Suppressor macrophage treated with lipopolysaccharide for 4 hours (primary cell): ENCODE measurements at places on chromosomes 12 and 14.
A peak's percentile ranks its signal among the peaks of the same experiment; 100 is the strongest.

- DNase-seq: peak; percentile 27
These were observed 65.3 kb downstream of the DENND5B start for GRCh38 chr12:31525496-31526157.

DNA sequence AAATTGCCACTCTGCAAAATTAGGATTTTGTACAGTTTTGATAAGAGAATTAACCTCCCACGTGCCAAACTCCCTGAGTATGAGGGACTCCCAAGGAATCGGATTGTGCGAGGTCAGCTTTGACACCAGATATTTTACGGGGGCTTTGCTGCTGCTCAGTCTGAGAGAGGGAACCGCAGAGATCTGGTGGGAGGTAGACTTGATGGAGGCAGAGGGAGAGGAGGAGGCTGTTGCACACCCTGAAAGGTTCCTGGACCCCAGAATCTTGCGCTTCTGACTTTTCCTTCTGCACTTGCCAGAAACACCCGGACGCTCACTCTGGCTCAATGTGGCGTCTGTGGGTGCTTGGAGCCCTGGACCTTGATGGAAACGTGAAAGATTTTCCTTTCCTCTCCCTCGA is 83.9 kb downstream of the PAPOLA start:
- no peak for DNase-seq

GRCh38 chr12:3455312-3455711 is 35.7 kb upstream of the PRMT8 start:
- DNase-seq: no peak

- no peak for DNase-seq
These were observed 512.4 kb downstream of the TMTC2 start for GRCh38 chr12:83199069-83199468.

- peak; percentile 30 for DNase-seq
These were observed 741 bp upstream of the CRIP2 start for GRCh38 chr14:105473677-105474482.

DNA sequence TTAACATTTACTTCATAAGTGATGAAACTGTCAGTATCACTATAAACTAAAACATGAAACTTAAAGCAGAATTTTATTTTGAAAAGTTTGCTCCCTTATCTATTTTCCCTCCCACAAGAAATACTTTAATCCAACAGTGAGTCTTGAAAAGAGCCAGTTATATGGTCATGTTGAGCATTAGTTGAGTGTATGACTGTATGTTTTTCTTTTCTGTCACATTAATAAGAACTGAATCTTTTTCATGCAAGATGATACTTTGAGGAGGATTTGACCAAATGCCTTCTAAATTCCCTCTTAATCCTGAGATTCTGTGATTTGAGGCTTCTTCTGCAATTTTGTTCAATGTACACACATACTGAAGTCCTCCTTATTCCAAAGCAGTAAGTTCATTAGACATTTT is 33.7 kb upstream of the YARS2 start:
- DNase-seq: no peak

GRCh38 chr14:96920820-96921219 is 123.6 kb downstream of the VRK1 start:
- no peak for DNase-seq

GRCh38 chr12:78081590-78082314 is 251.1 kb downstream of the NAV3 start:
- no peak for DNase-seq

DNA sequence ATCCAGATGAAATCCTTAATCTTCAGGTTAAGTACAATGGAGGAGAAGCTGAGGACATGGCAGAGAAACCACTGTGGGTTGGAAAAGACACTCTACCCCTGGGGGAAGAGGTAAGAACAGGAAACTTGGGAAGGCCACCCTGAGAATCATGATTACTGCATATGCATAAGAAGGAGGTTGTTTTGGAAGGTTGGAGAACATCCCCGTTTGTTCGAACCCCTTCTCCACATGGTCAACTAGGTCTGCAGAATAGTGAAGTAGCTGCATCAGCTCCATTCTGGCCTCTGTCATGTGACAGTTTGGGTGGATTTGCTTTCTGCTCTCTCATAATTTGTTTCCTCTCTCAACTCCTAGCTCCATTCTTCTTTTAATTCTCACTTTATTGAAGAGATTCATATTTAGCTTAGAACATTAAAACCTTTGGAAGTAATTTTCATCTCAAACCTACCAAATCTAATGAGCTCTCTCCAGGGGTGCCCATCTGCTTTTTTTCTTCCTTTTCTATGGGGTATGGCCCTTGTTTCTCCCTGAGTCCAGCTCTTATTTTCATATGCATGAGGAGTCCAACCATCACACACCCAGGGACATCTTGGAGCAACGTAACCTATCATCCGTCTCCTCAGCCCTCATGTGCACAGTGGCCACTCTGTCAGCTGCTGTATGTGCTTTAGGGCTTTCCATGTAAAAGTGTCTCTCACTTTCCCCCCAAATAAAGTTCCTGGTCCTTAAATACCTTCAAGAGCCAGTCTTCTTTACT is 820.3 kb downstream of the TMEM121 start:
- no peak for DNase-seq

GRCh38 chr12:27539191-27539631 is 15.2 kb downstream of the PPFIBP1 start:
- DNase-seq: no peak

DNA sequence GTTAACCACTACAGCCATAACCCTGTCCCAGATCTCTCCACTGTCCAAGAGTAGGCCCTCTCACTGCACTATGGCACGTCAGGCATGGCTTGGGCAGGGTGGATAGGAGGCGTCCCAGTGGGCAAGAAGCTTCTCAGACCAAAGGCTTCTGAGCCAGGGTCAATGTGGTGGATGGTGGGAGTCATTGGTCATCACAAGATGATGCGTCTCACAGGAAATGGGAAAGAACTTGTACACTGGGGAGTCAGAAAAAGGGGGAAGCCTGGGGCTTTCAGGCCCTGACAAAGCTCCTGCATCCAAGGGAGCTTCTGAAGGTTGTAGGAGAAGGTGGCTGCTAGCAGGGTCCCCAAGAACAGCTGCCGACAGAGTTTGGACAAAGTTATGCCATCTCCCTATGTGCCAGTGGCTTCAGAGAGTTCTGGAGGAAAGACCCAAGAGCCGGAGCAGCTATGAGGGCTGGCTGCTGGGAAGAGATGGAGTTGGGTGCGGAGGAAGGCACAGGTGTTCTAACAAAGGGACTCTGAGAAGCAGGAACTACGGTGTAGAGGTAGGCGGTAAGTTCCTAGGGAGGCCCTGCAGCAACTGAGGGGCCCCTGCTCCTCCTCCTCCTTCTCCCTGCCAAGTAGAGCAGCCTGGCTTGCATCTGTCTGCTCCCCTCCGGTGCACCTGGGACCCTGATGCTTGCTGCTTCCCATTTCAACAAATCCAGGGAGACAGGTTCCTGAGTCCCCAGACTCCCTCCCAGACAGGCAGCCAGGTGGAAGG is 81.1 kb downstream of the ARL6IP4 start:
- DNase-seq: peak; percentile 62

- no peak for DNase-seq
These were observed 678.4 kb downstream of the MED13L start for GRCh38 chr12:115598871-115599811.

- DNase-seq: peak; percentile 6
These were observed 6.2 kb downstream of the FOXJ2 start for GRCh38 chr12:8038659-8039114.

- no peak for DNase-seq
These were observed 7.8 kb downstream of the LRRC10 start for GRCh38 chr12:69602954-69603353.

- DNase-seq: no peak
These were observed 185.0 kb downstream of the DPF3 start for GRCh38 chr14:72708708-72709475.

- DNase-seq: no peak
These were observed 11.9 kb downstream of the RHOF start for GRCh38 chr12:121781484-121781997.

DNA sequence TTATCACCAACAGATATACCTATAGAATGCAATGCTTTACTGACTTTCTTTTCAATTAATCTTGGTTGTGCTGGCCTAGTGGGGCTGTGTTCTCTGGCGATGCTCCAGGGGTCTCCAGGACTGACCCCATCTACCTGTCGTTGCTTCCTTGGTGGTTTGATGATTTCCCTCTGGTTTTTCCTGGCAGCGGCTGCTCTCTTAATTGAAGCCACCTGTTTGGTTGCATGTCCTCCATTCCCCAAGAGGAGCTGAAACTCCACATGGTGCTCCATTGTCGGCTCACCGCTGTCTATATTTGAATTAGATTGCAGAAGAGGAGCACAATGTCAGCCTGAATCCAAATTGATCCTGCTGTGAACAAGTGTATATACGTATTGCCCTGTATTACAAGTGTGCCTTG is 7.1 kb upstream of the IFNG-AS1 start:
- no peak for DNase-seq

DNA sequence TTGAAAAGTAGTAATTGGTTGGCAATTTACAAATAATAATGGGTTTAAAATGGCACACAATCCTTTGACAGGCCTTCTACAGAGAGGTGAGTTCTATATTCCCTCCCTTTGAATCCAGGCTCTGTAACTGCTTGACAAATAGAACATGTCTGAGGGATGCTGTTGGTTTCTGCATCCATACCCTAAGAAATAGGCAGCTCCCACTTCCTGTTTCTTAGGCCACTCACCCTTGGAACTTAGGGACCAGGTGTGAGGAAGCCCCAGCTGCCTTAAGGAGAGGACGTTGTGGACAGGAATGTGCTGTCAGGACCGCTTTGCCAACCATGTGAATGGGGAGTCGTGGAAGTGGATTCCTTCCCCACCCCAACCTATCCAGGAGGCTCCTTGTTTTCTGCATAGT is 59.4 kb downstream of the LMNTD1 start:
- no peak for DNase-seq

DNA sequence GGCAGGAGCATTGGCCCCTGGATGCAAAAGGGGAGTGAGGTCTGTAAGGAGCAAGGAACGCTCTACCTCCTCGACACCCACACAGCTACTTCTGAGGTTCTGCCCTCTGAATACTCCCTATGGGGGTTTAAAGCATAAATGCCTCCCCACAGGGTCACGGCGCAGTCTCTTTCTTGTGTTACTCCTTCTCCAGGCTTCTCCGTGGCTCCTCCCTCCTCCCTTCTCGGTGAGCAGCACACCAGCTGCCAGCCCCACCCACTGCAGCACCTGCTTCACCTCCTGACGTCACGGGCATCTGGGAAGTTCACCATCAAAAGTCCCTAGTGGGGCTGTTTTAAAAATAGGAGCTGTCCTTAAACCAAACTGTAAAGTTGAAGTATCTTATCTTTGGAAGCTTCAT is 67.3 kb downstream of the SPTB start:
- DNase-seq: no peak

- no peak for DNase-seq
These were observed 65.3 kb downstream of the NKX2-1 start for GRCh38 chr14:36454599-36455240.

DNA sequence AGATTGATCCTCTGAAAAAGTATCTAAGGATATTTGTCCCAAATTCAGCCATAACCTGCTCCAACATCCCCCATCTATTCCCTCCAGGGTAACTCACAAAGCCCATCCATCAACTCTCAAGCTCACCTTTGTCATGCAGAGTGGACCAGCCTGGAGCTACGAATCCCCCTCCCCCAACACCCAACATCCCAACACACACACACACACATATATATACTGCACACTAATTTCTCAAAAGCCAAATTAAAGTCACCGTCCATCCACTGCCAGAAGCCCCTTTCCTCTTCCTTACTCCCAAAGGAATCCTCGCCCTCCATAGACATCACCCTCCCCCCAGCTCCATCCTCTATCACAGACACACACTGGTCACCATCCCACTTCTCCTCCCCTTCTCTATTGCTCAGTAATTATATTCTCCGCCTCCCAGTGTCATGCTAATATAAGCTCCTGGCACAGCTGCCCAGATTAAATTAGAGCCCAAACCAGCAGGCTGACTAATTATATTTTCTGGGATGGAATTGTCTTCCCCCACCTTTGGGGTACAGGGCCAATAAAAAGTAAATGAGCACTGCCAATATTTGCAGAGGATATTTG is 13.5 kb upstream of the TESPA1 start:
- DNase-seq: no peak

DNA sequence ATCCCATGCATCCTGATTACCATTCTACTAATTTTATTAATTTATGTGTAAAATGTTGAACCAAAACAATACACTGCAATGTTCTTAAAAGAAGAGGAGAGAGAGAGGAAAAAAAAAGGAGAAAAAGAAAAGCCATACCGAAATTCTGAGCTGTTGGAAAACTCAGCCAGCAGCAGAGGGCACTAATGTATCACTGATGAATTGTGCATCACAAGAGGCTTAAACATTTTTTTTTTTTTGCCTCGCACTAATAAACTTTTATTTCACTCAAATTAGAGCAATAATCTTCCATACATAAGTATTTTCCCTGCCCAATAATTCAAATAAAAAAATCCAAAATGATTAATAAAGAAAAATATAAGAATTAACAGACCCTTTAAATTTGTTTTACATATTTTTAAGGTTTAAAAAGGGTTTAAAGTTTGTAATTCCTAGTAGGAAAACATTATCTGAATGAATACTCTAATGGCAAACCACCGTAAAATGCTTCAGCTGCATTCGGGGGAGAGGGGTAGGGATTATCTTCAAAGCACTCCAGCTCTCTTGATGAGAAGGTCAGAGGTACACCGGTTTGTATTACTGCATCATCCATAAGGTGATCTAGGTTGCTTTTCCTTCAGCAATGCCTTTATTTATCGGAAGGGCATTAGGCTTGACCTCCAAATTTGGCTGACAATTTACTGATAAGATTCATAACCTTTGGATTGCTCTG is 41.9 kb downstream of the ATP23 start:
- peak; percentile 35 for DNase-seq

DNA sequence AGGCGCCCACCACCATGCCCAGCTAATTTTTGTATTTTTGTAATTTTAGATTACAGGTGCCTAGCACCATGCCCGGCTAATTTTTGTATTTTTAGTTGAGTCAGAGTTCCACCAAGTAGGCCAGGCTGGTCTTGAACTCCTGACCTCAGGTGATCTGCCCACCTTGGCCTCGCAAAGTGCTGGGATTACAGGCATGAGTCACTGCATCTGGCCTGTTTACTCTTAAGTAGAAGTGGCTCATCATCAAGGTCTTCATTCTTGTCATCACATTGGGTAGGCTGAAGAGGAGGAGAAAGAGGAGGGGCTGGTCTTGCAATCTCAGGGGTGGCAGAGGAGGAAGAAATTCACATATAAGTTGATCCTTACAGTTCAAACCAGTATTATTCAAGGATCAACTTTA is 152.4 kb upstream of the ATP2B1 start:
- DNase-seq: no peak

DNA sequence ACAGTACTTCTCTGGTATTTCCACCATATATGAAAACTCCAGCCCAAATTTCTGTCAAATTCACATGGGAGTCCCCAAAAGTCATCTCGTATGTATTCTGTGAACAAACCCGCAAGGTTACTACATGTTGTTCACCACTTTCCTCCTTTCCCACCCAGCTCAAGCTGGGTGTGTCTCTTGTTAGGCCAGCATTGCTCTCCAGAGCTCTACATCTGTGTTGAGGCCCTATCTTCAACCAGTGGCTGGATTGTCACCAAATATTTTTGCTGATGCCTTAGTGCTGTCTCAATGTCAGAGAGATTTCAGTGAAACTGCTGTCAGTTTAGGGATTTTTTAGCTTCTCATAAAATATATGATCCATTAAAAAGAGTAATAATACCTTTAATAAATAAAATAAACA is 230.9 kb downstream of the BTG1 start:
- DNase-seq: no peak

GRCh38 chr14:89036371-89036770 is 211.9 kb downstream of the TTC8 start:
- no peak for DNase-seq
